ENCODE measurements at places on chromosomes 16 and 17.
A peak's percentile ranks its signal among the peaks of the same experiment; 100 is the strongest.

- DNase-seq: no peak
These were observed 5.6 kb downstream of the KCTD13 start for GRCh38 chr16:29920288-29921033.

GRCh38 chr17:65277576-65277975, 140.4 kb downstream of the RGS9 start:
- DNase-seq: no peak

GRCh38 chr17:74830861-74831260, 28.8 kb downstream of the GRIN2C start:
- no peak for DNase-seq

DNA sequence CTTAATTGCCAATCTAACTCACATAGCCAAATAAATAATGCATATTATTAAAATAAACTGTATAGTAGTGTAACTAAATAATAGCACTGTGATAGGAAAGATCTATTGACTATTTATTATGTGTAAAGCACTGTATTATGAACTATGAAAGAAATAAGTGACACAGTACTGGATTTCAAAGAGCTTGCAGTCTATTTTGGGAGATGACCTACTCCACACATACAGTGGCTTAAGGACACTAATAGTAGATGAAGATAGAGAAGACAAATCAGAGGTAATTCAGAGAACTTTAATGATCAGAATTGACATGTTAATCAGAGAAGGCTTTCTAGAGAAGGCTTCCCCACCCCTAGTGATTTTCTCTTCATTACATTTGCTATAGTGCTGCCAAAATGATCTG, 14.6 kb downstream of the LASP1NB start:
- DNase-seq: no peak

DNA sequence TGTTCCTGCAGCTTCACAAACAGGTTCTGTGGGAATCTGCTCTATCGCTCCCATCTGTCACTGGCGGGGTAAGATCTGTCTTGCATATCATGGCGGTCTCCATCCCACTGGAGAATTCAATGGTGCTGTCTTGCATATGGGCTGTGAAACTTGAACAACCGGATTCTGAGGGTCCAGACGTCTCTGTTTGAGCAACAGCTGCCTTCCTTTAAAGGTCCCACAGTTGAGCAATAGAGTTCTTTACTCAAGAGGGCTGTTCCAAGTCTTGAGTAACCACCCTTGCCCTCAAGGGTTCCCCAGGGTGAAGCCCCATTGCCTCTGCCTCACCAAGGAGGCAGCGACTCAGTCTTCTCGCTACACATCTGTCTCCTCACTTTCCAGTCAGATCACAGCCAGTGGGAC, 50.8 kb downstream of the ZFHX3 start:
- no peak for DNase-seq

DNA sequence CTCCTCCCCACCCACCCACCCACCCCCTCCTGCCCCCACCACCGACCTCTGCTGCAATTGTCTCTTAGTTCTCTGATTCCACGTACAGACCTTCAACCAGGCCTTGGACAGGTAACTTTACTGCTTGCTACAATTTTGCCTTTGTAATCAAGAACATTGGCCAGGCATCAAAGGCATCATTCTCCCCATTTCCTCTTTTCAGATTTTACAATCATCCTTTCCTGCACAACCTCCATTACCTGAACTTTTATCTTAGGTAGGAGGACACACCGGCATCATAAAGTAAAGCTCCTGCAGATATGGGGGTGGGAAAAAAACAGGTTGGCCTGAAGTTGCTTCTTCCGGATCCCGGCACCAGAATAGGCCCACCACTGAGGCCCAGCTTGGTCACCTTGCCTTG, 25.7 kb upstream of the SUPT4H1 start:
- DNase-seq: no peak

- DNase-seq: peak; percentile 15
These were observed 25.3 kb downstream of the G6PC3 start for GRCh38 chr17:44095647-44096496.

DNA sequence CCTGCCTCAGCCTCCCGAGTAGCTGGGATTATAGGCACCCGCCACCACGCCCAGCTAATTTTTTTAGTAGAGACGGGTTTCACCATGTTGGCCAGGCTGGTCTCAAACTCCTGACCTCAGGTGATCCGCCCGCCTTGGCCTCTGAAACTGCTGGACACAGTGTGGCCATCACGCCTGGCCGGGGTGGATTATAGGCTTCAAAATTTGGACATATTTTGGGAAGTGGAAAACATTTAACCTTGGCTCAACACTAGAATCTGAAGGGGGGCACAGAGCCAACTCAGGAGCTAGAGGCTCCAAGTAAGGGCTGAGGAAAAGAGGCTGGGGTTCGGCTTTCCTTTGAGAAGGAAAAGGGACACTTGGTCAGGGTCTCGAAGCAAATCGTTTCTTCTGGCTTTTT, 2.2 kb upstream of the CDK5R1 start:
- DNase-seq: no peak

DNA sequence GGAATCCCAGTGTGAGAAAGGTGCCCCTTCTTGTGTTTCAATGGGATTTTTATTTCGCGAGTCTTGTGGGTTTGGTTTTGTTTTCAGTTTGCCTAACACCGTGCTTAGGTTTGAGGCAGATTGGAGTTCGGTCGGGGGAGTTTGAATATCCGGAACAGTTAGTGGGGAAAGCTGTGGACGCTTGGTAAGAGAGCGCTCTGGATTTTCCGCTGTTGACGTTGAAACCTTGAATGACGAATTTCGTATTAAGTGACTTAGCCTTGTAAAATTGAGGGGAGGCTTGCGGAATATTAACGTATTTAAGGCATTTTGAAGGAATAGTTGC, 567 bp downstream of the UBB start:
- DNase-seq: no peak

All from CD4-positive, alpha-beta T cell treated with Interleukin-6 for 4 hours (primary cell).